Activated CD4-positive, alpha-beta T cell treated with anti-CD3 and anti-CD28 coated beads, Interleukin-2, Interleukin-6, amounts not matched to agents 100 ng/mL and 50 ng/mL, durations not matched to agents 16 hours and 8 hours (primary cell): ENCODE measurements at places on chromosomes 13 and 19.

DNA sequence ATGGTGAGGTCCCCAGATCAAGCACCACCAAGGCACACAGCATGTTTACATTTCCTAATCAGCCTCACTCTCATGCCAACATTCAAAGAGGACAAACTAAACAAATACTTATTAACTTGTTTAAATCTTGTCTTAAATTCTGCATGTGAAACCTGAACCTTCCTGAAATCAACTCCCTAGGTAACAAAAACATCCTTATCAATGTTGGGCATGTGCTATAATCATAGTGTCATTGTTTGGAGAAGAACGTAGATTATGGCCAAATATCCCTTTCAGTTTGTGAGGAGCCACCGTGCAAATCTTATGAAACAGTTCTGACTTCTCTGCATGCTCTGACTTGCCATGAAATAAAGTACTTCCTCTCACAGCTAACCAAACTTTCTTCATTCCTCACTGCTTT is 123.8 kb downstream of the NDFIP2 start:
- no peak for DNase-seq

- peak; percentile 82 for DNase-seq
Measured at GRCh38 chr19:3986260-3987041, 1.2 kb upstream of the EEF2 start.

DNA sequence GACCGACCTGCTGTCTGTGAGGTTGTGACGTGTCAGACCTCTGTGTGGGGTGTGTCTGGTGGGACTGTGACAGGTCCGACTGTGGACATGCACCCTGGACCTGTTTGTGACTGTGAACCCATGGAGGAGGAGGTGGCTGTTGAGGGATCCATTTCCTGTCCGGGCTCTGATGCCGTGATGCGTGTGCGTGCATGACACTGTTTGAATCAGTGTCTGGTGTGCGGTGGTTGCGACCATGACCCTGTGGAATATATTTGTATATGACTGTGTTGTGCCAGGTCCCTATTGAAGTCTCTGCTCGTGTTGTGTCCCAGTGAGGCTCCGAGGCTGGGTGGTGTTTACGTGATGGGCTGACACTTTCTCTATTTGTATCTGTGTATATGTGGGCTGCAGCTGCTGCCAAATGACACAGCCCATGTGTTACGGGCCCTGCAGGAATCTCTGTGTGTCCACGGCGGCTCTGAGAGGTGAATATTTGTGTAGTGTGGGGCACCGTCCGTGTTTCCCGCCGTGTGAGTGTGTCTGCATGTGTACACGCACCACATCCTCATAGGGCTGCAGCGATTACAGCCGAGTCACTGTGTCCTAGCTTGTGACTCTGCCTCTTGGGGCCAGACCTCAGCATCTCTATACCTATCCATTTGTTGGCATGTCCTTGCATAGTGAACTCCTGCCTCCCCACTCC is 18.3 kb downstream of the CCDC97 start:
- DNase-seq = no peak

DNA sequence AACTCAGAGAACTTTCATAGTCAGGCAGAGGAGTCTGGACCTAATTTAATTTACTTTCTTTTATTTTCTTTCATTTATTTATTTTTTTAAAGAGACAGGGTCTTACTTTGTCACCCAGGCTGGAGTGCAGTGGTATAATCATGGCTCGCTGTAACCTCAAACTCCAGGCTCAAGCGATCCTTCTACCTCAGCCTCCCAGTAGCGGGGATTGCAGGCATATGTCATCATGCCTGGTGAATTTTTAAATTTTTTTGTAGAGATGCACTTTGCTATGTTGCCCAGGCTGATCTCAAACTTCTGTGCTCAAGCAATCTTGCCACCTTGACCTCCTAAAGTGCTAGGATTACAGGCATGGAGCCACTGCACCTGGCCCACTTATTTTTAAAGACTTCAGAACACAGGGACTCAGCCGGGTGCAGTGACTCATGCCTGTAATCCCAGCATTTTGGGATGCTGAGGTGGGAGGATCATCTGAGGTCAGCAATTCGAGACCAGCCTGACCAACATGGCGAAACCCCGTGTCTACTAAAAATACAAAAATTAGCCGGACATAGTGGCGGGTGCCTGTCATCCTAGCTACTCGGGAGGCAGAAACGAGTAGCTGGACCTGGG is 50.6 kb downstream of the KLF5 start:
- DNase-seq = no peak

GRCh38 chr19:4538601-4538954 is 1.3 kb downstream of the LRG1 start:
- DNase-seq = no peak

- DNase-seq = peak; percentile 27
Measured at GRCh38 chr13:40445557-40445990, 220.9 kb downstream of the FOXO1 start.

DNA sequence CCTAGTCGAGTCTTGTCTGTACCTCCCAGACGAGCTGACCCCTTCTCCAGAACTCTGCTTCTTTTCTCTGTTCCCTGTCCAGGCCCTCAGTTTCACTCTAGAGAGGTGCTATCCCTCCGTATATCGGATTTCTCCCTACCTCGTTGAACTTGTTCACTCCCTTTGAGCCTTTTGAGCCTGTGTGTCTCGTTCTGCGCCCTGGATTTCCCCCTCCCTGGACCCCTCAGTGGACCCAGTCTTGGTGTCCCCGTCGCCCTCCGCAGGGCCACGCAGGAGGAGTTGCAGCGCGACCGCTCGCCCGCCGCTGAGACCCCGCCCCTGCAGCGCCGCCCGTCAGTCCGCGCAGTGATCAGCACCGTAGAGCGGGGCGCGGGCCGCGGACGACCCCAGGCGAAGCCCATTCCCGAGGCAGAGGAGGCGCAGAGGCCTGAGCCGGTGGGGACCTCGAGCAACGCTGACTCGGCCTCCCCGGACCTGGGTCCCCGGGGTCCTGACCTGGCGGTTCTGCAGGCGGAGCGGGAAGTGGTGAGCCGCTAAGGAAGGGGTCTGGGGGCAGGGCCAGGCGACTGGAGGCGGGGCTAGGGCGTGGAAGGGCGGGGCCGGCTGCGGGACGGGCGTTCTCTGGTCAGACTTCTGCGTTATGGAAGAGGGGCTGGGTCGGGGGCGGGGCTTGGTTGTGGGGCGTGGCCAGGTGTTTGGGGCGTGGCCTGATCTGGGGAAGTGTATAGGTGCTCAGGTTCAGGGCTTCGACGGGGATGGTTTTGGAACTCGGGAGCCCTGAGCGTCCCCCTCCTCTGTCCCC is 5.5 kb downstream of the EPS8L1 start:
- peak; percentile 92 for DNase-seq

GRCh38 chr13:27296496-27296895 is 25.9 kb downstream of the RASL11A start:
- no peak for DNase-seq

- DNase-seq = no peak
Measured at GRCh38 chr19:27805848-27806247, 1407.1 kb downstream of the UQCRFS1 start.

GRCh38 chr13:54787754-54788153 is 1759.1 kb downstream of the OLFM4 start:
- DNase-seq = no peak

- no peak for DNase-seq
Measured at GRCh38 chr13:44819772-44820171, 169.5 kb downstream of the NUFIP1 start.

- DNase-seq = peak; percentile 23
Measured at GRCh38 chr19:14510311-14511228, 7.6 kb downstream of the DNAJB1 start.

DNA sequence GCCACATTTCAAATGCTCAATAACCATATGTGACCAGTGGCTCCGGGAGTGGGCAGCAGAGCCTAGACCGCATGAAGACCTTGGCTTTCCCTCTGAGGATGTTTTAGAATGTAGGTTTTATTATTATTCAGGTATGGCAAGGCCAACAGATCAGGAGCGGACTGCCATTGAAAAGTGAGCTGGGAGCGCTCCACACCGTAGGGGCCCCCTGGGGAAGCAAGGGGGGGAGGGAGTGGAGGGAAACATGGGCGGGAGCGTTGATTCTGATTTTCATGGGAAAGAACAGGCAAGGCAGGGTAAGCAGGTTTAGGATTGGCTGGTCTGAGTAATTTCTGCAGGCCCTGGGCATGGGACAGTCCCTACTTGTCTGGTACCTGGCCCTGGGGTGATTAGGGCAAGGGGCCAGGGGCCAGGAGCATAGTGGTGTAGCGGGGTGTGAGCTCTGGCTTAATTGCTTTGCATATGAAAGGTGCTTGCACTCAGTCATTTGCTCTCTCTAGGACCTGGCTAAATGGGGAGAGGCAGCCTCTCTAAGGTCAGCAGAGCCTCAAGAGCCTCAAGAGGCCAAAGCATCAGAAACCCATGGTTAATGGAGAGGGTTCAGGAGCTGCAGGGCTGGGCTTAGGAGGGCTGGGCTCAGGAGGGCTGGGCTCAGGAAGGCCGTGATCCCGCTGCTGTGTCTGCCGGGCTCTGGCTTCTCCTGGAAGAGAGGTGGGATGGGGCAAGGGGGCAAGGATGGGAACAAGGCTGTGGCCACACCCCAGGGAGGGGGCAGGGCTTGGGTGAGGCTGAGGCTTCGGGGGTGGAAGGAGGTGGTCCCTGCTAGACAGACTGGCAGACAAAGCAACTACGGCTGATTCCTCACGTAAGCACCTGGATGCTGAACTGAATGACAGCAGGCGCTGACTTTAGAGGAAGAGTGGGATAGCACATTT is 82.0 kb upstream of the WASF3 start:
- no peak for DNase-seq

- DNase-seq = no peak
Measured at GRCh38 chr13:97798171-97798821, 155.2 kb upstream of the IPO5 start.

GRCh38 chr19:3274942-3275582 is 50.6 kb downstream of the CELF5 start:
- DNase-seq = peak; percentile 67

- peak; percentile 71 for DNase-seq
Measured at GRCh38 chr13:99086267-99087097, 108.6 kb upstream of the DOCK9 start.
